GM23248 (cell line): ENCODE measurements at places on chromosomes 16 and 17. TPM values are rescaled to one million over a fixed set of nuclear protein-coding genes. Genes with fewer than 3 reads are reported as not detected.

DNA sequence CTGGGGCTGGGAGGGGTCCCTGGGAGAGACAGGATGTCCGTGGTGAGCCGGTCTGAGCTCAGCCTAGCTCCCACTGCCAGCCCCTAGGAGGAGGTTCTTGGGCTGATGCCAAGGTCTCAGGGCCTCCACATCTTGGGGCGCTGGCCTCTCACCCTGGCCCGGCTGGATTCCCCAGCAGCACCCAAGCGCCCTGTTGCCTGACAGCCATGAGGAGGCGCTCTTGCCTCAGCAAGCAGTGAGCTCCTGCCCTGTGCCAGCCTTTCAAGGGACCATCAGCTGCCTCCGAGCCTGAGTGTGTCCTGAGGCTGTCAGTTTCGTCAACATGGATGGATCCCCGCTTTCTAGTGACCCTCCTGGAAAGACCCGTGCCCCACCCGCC, 234.9 kb upstream of the CIBAR2 start:
- DNase-seq: peak; percentile 39

DNA sequence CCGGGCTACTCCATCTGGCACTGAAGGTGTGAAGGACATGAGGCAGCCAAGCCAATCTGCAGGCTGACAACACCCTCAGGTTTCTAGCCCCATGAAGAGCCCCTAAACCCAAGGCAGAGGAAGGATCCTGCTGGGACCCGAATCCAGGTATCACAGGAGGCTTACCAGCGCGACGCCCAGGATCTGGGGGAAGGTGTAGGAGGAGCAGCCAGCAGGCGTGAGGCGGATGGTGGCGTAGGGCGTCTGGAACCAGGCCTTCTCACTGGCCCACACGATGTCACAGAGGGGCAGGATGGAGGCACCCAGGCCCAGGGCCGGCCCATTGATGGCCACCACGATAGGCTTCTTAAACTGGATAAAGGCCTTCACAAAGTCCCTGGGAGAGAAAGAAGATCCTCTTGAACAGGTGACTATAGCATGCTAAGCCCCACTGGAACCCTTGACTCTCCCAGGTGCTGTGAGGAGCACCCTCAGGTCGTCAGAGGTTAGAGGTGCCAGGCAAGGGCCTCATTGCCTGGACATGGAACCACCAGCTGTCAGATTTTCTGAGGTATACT, 71.7 kb downstream of the DYNLRB2 start:
- no peak for DNase-seq

RABEP1 gene
- polyA plus RNA-seq: 33.1 and 33.6 TPM in 2 replicates

GRCh38 chr17:40794466-40794865, 5.3 kb downstream of the KRT28 start:
- DNase-seq: no peak

CCDC144A gene
- 0.03 and 0.24 TPM in 2 replicates for polyA plus RNA-seq

- DNase-seq: peak; percentile 76
Observed at GRCh38 chr17:1398931-1399678, 917 bp downstream of the YWHAE start.

TEKT3 gene
- not detected in 2 replicates for polyA plus RNA-seq

FDXR gene
- 14.2 and 15.3 TPM in 2 replicates for polyA plus RNA-seq

CIBAR2 gene
- not detected in 2 replicates for polyA plus RNA-seq

- DNase-seq: peak; percentile 17
Observed at GRCh38 chr16:9903-10665, 43.3 kb downstream of the POLR3K start.

DNA sequence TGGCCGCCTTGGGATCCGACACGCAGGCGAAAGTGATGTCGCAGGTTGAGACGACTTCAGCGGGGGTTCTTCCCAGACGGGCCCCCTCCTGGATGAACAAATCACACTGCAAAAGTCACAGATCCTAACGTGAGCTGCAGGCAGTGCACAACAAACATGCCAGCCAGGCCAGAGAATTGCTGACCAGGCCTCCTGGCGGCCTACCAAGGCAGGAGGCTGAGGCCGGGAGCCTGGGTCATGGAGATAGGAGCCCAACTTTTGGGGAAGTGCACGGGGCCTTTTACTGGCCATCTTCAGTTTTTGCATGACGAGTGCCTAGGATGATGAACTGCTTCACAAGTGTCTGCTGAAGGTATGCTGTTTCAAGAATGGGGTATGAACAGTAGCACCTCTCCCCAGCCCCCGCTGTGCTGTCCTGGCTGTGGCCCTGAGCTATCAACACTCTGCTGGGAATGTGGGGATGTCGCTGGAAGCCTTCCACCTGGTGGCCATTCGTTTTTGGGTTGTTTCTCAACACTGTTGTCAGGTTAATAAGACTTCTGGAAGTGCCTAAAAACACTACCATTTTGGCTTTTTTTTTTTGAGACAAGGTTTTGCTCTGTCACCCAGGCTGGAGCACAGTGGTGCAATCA, 12.2 kb upstream of the ROGDI start:
- DNase-seq: no peak

DNAAF8 gene
- 1.7 and 2.3 TPM in 2 replicates for polyA plus RNA-seq

CSNK2A2 gene
- 26.7 and 27.4 TPM in 2 replicates for polyA plus RNA-seq

- DNase-seq: peak; percentile 80
Observed at GRCh38 chr17:69637446-69638156, 223.1 kb downstream of the MAP2K6 start.

GRCh38 chr16:4677390-4677789, 16.0 kb upstream of the NUDT16L1 start:
- DNase-seq: no peak

OTOP3 gene
- not detected in 2 replicates for polyA plus RNA-seq

- DNase-seq: no peak
Observed at GRCh38 chr16:13307851-13308250, 406.5 kb downstream of the SHISA9 start.

GRCh38 chr16:51734220-51734619, 583.1 kb upstream of the SALL1 start:
- no peak for DNase-seq

GRCh38 chr16:47431960-47432359, 28.9 kb downstream of the ITFG1 start:
- peak; percentile 13 for DNase-seq

BRIP1 gene
- 1.8 and 2.2 TPM in 2 replicates for polyA plus RNA-seq

DNA sequence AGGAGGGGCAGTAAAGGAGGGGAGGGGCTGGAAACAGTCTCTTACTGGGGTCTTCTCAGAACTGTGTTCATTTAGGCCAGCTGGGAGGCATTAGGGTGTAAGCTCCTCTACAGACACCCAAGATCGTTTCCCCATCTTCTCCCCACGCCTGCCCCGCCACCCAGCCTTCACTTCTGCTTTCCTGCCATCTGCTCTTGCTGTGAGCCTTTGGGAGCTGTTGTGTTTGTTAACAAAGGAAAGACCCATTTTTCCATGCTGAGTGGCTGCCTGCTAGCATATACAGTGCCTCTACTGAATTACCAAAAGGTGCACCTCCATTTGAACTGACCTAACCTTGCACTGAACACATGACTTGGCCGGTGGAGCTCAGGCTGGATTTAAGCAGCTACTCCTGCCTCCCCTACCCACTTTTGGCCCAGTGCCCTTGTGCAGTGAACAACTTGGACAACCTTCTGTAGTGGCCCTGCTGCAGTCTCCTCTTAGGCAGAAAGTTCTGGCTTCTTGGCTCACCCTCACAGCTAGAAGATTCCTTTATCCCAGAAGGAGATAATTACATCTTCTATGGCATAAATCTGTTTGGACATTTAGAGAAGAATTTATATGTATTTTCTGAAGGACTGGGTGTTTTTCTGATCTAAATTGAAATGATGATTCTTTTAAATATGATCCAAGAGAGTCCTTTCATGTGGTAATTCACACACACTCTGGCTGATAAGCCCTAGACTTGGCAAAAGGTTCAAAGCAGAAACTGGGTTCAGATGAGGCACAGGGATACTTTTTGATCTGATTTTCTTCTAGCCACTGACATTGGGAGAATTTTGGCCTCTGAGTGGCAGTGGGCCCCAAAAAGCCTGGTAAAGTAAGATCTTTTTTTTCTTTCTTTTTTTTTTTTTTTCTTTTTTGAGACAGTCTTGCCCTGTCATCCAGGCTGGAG, 81.9 kb upstream of the HNF1B start:
- no peak for DNase-seq

TEX14 gene
- 0.15 TPM in 1 of 2 replicates, not detected in the other for polyA plus RNA-seq

DNA sequence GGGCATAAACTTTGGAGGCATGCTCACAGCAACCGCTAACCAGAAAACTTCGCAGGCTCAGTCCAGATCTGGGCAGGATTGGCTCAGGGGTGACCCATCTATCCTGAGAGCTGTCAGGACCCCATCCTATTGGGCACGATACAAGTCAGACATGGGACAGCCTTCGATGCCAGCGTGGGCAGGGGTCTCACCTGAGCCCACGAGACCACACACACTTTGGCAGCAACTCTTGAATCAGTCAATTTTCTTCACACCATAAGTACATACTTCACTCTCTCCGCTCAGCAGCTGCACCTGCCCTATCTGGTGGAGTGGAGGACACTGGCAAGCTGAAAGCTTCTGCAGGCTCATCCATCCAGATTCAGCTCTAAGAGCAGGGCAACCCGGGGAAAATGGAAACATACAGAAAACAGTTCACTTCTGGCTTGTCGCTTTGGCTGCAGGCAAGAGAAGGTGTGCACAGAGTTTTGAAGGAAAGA, 48.3 kb downstream of the ZFHX3 start:
- DNase-seq: no peak

GRCh38 chr17:49513044-49513395, 17.9 kb downstream of the NGFR start:
- DNase-seq: no peak

GRCh38 chr17:28225271-28225670, 93.7 kb upstream of the TMEM97 start:
- no peak for DNase-seq

GUCY2D gene
- 0.05 TPM in 1 of 2 replicates, not detected in the other for polyA plus RNA-seq

SYNGR3 gene
- polyA plus RNA-seq: 0.72 and 1.3 TPM in 2 replicates

DNA sequence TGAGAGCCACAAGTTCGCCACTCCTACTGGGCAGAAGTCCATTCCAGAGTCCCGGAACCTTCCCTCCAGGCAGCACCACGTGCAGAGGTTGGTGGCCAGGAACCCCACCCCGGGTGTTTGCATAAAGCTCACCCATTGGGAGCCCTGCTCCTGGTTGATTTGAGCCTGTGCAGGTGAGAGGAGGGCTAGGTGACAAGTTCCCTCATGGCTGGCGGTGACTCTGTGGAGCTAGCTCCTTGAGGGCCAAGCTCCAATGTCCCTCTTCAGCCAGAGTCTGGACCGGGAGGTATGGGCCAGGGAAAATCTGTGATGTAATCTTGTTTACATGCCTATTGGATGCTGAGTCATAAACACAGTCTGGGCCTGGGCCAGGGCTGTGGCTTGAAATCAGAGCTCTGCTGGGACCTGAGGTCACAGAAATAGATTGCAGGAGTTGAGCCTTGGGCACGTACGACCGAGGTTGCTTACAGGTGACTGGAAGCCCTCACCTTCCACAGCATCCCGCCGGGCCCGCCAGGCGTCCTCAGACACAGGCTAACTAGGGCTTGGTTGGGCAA, 118.9 kb downstream of the AATF start:
- DNase-seq: peak; percentile 86

CA5A gene
- polyA plus RNA-seq: not detected in 2 replicates

DNA sequence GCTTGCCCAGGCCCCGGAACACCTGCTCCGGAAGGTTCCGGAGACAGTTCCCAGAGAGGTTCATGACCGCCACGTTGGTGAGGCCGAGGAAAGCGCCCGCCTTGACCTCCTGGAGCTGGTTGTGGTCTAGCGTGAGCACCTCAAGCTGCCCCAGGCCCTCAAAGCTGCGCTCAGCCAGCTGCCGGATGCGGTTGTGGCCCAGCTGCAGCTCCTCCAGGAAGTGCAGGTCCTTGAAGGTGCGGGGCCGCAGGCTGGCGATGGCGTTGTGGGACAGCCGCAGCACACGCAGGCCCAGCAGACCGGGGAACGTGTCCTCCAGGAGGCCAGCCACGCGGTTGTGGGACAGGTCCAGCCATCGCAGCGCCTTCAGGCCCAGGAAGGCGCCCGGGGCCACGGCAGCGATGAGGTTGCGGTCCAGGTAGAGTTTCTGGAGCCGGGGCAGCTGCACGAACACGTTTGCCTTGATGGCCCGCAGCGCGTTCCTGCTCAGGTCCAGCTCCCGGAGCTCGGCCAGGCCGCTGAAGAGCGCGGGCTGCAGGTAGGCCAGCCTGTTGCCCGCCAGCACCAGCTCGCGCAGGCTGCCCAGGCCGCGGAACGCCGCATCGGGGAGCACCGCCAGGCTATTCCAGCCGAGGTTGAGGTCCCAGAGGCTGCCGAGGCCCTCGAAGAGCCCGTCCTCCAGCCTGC, 2.1 kb downstream of the IGFALS start:
- DNase-seq: no peak

DNA sequence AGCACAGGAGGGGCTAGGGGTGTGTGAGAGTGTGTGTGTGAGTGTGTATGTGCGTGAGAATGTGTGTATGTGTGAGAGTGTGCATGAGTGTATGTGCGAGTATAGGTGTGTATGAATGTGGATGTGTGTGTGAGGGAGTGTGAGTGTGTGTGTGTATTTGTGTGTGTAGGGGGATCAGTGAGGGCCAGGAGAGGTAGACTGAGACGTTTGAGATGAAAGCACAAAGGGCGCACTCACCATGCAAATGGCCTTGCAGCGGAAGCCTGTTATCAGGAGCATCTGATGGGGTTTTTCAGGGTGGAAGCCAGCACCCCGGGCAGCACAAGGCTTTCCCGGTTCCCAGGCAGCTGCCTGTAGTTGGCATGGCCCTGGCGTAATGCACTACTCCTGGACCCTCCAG, 14.9 kb downstream of the WNT9B start:
- no peak for DNase-seq

- peak; percentile 37 for DNase-seq
Observed at GRCh38 chr16:10581507-10581906, 1.1 kb upstream of the EMP2 start.

DHRS7C gene
- not detected in 2 replicates for polyA plus RNA-seq

DNA sequence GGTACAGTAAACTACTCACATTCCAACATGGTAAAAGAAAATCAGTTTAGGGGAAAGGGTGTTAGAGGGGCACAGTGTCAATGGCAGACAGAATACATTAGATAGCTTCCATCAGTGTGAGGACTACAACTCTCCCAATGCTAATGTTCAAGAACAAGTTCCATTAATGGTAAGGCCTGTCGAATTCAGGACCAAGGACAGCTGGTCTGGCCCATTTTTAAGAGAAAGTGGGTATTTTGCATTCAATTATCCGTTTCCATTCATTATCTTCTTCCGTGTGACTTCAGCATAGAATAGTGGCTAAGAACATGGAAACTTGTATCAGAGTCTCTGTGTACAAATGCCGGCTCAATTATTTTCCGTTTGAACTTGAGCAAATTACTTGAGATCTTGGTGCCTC, 98.4 kb downstream of the XYLT1 start:
- DNase-seq: peak; percentile 26

DNA sequence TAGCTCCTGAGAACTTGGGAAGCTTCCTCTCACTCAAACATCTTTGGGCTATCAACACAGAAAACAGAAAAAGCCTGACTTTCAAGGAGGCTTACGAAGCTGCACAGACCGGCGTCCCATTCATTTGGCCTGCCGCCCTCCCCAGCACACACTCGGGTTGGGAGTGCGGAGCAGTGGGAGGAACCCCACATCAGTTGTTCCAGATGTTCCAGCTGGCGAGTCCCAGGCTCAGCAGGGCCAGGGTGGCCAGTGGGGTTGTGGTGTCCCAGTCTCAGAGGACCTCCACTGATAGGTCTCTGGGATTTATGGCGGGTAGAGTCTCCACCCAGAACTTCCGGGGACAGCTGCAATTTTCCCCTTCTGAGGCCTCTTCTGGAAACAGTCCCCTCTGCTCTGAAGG, 43.1 kb upstream of the DLX4 start:
- peak; percentile 35 for DNase-seq
